ENCODE measurements at places on chromosomes 4 and X.
A peak's percentile ranks its signal among the peaks of the same experiment; 100 is the strongest.

GRCh38 chr4:76476571-76476970 is 41.5 kb downstream of the SHROOM3 start:
- DNase-seq, result no peak

DNA sequence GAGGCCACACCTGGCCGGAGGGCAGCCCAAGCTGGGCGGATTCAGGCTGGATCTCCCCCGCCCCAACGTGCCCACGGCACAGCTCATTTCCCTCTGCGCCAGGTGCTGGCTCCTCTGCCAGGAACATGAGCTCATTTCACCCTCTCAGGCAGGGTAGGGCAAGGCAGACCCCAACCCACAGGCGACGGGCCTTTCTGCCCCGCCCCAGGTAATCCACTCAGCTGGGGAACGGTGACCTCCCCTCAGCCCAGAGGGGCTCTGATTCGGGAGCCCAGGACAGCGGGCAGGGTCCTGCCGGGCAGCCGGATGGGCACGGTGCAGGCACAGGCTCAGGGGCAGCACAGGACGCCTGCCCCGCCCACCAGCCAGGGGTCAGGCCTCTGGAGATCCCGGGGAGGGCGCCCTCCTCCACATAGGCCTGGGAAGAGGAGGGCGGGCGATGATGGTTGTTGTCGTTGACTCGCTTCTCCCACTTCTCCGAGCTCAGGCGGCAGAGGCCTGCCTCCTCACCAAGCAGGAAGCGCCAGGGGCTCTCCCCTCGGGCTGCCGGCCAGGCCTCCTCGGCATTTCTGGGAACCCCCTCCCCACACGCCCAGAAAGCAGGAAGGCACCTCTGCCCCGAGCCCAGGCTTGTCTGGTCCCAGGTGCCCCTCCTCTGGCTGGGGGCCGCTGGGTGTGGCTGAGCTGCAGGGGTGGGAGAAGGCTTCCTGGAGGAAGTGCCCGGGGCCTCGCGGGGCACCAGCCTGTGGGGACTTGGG is 31.1 kb downstream of the TACC3 start:
- no peak for DNase-seq

DNA sequence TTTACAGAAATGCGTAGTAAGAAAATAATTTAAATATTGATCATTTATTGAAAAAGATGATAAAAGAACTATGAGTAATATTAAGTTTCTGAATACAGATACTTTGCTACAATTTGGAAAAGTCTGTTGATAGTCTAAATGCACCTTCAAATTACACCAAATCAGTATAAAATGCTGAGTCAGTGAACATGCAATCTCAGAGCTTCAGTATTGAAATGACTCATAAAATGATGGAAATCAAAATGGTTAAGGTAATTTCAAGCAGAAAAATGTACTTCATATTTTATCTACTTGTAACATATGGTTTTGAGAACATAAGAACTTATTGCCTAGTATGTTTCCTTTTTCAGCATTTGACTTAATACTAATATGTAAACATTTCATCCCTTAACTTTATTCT is 448.2 kb downstream of the PCDH10 start:
- no peak for DNase-seq

GRCh38 chr4:24419181-24420034 is 164.9 kb downstream of the DHX15 start:
- peak; percentile 40 for DNase-seq

- DNase-seq, result no peak
Observed at GRCh38 chr4:181507938-181508337, 735.3 kb upstream of the TENM3 start.

GRCh38 chrX:12225107-12225506 is 86.8 kb downstream of the FRMPD4 start:
- no peak for DNase-seq

DNA sequence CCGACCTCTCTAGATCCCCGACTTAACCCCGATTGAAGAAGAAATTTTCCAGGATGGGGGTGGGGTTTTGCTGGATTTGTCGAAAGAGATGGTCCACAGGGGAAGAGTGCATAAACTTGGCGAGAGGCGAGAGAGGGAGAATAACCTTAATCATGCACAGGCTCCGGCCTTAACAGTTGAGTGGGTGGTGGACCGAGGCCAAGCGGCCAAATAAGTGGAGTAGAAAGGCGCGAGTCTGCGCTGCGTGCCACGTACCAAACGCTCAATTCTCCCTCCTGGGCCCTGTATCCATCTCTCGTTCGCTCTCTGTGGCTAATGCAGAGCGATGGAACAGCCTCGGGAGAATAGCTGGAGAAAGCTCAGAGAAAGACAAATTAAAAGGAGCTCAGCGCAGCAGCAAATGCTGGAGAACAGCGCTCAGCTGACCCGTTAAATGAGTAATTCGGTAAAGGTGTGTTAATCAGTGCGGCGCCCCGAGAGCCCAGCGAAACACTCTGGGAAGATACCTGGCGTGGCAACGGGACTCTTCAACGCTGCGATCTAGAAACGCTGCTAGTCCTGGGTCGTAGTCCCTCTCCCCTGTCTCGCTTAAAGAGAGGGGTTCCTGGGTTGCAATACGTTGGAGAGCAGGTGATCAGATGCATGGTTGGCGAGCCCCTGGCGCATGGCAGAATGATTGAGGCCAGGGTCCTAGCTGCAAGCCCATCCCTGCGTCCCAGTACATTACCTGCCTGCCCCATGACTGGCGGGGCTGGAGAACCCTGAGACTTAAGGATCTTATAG is 887 bp upstream of the IL1RAPL2 start:
- no peak for DNase-seq

DNA sequence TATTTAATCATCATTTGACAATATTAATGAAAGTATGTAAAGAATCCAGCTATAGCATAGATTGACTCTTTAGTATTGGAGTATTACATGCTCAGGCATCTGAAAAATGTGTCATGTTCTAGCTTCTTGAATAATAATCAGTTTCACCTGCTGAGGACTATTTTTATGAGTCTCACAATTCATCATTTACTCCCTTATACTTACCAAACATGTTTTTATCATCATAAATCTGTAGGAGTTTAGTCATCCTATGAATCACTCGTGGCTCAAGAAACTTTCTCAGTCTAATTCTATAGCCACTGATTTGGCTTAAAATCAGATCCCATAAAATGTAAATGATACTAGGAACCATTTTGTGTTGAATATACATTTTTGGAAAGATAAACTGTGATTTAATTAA is 1616.1 kb downstream of the C4orf33 start:
- DNase-seq, result no peak

GRCh38 chrX:9659571-9660195 is 106.0 kb downstream of the GPR143 start:
- DNase-seq, result no peak

DNA sequence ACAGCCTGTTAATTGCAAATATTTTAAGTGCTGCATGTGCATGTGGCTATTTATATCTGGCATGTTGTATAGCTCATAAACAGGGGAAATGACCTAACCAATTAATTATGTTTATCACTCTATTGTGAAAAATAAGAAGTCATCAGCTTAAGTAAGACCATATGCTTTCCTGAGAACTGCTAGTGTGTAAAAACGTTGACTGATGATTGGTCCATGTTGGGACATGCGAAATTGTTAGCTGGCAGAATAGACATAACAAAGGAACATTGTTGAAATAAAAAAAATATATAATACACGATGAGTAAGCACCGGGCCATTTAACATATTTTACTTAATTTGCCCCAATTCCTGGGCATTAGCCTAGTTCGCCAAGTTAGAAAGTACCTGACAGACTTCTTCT is 207.5 kb downstream of the ANK2 start:
- no peak for DNase-seq

- no peak for DNase-seq
Observed at GRCh38 chr4:44256414-44256813, 192.2 kb downstream of the KCTD8 start.

DNA sequence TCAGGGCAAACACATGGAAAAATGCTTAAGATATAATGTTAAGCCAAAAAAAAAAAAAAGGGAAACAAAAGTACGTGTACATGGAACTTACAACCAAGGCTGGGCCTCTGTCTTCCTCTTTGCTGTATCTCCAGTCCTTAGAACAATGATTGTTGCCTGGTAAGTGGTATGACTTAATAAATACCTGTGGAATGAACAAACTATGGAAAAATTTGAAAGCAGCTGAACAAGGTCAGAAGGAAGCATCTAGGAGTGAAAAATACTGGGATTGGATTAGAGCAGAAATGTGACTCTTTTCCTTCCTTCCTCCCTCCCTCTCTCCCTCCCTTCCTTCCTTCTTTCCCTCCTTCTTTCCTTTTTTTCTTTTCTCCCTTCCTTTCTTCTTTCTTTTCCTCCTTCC is 54.2 kb upstream of the SMIM10 start:
- DNase-seq, result no peak

DNA sequence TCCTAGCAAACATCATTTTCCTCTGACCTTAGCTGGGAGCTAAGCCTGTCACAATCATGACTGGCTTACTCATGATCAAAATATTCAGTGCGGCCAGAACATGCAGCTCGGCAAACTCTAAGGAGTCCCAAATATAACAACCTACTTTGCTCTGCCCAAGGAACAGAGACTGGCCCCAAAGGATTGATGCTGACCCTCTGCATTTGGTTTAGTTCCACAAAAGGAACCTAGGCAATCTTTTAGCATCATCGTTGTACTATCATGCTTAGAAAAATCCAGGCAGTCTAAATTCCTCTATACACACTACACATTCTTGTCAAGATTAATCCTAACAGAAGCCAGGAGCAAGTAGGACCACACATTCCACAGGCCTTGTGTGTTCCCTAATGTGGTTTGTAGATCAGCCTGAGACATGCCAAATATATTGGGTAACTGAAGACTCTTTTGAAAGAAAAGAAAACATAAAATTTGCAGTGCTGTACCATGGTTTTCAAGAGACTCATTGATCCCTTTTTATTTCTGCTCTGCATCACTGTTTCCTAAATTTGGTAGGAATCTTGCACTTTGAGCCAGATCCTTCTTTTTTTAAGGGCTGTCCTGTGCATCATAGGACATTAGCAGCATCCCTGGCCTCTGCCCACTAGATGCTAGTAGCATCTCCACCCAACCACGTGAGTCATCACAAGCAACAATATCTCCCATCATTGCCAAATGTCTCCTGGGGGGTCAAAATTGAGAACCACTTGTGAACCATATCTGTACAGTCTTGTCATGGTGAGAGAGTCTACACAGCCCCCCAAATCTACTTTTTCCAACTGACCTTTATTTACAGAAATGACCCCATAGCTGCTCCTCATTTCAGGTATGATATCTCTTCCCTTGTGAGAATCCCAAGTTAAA is 17.6 kb upstream of the CC2D2A start:
- DNase-seq, result no peak

DNA sequence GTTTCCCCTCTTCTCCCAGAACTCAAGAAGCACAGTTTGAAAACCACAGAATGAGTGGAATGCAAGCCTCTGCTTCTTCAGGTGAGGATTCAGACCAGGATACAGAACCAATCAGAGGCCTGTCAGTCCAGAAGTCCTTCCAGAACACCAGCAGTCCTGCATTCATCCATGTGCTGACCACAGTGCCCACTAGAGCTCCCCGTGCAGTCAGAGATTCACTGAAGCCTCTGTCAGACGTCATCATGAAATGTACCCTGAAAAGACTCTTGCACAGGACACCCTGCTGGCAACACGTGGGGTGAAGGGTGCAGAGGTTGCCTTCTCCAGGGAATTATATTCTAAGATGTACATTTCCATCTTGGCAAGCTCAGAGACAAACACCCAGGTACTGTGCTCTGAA is 75.9 kb upstream of the LSM6 start:
- DNase-seq, result no peak

- no peak for DNase-seq
Observed at GRCh38 chr4:39975488-39976089, 2.1 kb downstream of the PDS5A start.

DNA sequence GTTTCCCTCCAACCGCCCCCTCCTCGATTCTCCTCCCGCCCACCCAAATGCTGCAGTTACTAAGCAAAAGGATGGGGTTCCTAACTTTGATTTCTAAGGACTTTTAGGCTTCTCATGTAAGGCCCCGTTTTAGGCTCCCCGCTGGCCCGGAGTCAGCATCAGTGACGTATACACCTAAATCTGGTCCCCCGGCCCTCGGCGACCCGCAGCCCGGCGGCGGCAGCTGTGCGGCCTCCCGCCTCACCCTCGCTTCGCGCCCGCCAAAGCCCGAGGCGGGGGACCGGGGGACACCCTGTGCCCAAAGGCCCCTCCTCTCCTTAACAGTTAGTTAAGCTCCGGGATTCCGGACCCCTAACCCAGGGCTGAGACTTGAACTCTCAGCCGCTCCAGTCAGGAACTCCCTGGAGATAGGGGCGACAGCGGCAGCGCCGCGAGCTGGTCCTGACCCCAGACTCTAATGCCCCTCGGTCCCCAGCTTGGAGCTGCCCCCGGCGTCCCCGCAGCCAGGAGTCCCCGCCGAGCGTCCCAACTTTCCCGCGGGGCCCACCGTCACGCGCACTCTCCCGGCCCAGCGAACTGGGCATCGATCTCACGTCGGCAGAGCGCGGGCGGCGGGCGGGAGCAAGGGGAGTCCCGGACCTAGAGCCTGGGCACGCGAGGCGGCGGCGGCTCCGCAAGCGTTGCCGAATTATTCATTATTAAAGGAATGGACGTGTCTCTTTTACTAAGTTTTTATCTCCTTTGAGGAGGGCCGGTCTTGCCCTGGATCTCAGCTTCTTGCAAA is 1.5 kb upstream of the NR3C2 start:
- peak; percentile 20 for DNase-seq

DNA sequence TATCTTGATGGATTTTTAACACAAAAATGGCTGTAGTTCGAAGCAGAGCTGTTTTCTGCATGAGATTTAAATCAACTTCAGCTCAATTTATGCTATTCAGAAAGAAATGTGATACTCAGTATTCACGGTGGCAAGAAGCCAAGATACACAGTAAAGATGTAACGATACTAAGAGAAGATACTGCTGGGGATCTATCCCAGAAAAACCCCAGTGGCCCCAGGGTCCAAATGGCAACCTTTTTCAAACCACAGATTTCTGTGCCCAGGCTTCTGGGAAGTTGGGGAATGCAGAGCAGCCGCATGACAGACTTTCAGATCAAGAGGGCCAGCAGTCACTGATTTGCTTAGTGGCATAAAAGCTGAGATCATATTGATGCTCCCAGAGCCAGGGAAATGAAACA is 353.9 kb downstream of the AFF2 start:
- DNase-seq, result no peak

GRCh38 chr4:5757536-5757935 is 46.5 kb downstream of the EVC start:
- no peak for DNase-seq

DNA sequence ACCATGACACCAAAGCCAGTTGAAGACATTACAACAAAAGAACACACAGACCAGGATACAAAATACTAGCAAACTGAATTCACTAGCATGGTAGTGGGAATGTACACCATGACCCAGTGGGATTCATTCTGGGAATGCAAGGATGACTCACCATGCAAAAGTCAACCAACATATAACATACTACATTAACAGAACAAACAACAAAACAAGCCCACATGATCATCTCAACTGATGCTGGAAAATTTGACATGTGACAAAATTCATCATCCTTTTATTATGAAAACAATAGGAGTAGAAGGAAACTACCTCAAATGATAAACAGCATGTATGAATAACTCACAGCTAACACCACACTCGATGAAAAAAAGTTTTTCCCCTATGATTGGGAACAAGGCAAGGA is 190.2 kb downstream of the DCLK2 start:
- DNase-seq, result no peak

GRCh38 chr4:122783301-122784215 is 43.1 kb upstream of the FGF2 start:
- DNase-seq, result no peak

All from T follicular helper cell (primary cell).